ENCODE measurements at places on chromosomes 2 and 18. TPM values are rescaled to one million over a fixed set of nuclear protein-coding genes. Genes with fewer than 3 reads are reported as not detected.

Gene LRATD1
- total RNA-seq, result not detected

Gene GALM
- 86.0 TPM for total RNA-seq

Gene RGPD4
- total RNA-seq, result 0.54 TPM

Gene ZFP36L2
- 118 TPM for total RNA-seq

Gene PROKR1
- not detected for total RNA-seq

Gene IL1RL1
- total RNA-seq, result 0.41 TPM

Gene SMYD1
- total RNA-seq, result not detected

Gene INO80D
- total RNA-seq, result 29.4 TPM

Gene STEAP3
- total RNA-seq, result 0.15 TPM

Gene HOXD8
- not detected for total RNA-seq

Gene TXNDC2
- not detected for total RNA-seq

- no peak for DNase-seq
These were observed 27.1 kb upstream of the IHH start for GRCh38 chr2:219087848-219088247.

DNA sequence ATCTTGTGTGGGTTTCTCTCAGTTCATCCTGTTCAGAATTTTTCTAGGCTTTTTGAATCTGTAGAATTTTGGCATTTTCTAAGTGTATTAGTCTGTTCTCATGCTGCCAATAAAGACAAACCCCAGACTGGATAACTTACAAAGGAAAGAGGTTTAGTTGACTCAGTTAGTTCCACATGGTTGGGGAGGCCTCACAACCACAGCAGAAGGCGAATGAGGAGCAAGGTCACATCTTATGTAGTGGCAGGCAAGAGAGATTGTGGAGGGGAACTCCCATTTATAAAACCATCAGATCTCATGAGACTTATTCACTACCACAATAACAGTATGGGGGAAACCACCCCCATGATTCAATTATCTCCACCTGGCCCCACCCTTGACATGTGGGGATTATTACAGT, 199.2 kb downstream of the ST6GAL2 start:
- DNase-seq, result no peak

GRCh38 chr2:74675090-74675489, 21.0 kb downstream of the SEMA4F start:
- DNase-seq, result no peak

- DNase-seq, result no peak
These were observed 437.7 kb upstream of the HS6ST1 start for GRCh38 chr2:128756365-128756717.

DNA sequence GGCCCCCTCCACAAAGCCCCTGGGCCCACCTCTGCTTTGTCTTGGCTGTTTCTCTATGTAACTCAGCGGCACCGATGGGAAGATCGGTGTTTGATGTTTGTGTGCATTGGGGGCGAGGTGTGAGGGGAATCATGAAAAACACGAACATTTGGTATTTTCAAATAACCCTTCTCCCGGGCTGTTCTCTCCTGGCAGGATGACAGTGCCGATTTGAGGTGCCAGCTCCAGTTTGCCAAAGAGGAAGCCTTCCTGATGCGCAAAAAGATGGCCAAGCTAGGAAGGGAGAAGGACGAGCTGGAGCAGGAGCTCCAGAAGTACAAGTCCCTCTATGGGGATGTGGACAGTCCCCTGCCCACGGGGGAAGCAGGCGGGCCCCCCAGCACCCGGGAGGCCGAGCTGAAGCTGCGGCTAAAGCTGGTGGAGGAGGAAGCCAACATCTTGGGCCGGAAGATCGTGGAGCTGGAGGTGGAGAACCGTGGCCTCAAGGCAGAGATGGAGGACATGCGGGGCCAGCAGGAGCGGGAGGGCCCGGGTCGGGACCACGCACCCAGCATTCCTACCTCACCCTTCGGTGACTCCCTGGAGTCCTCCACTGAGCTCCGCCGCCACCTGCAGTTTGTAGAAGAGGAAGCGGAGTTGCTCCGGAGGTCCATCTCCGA, 78.1 kb downstream of the MTCL1 start:
- peak; percentile 33 for DNase-seq

GRCh38 chr2:88190808-88191721, 20.9 kb downstream of the THNSL2 start:
- no peak for DNase-seq

GRCh38 chr2:226661789-226662545, 137.7 kb downstream of the IRS1 start:
- DNase-seq, result no peak

GRCh38 chr18:26630596-26630995, 82.2 kb upstream of the KCTD1 start:
- no peak for DNase-seq

GRCh38 chr2:84939426-84940087, 31.4 kb upstream of the KCMF1 start:
- peak; percentile 95 for DNase-seq

GRCh38 chr2:88724643-88725332, 33.3 kb downstream of the RPIA start:
- no peak for DNase-seq

DNA sequence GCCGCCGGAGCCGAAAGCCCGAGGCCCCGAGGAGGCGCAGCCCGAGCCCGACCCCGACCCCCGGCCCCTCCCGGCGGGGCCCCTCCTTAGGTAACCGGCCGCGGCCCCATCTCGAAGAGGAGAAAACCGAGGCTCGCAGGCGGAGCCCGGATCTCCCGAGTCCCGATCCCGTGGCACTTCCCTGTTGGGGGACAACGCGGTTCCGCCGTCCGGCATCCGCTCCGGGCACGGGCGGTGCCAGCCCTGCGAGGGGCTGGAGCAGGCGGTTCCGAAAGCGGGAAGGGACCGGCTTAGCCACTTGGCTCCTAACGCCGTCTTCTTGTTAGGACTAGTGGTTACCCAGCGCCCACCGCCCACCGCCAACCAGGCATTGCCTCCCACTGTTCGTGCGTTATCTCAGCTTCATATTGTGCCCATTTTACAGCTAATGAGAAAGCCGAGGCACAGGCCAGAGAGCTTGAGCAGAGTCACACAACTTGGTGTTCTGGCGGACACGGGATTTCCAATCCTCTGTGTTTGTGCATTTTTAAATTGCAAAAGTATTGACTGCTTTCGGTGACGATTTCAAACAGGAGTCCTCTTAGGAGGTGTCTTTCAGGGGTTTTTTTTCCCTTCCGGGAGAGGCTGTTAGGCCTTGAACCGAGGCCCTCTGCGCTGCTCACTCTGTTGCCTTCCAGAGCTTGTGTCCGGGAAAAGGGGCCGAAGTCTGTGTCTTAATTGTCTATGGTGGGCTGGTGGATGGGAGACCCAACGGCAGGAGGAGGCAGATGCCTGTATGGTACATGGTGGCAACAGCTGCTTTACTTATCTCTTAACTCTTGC, 562 bp downstream of the CENPA start:
- DNase-seq, result peak; percentile 65

GRCh38 chr2:176328149-176328548, 58.9 kb downstream of the MTX2 start:
- DNase-seq, result no peak

GRCh38 chr2:15718103-15718943, 126.7 kb downstream of the DDX1 start:
- no peak for DNase-seq

DNA sequence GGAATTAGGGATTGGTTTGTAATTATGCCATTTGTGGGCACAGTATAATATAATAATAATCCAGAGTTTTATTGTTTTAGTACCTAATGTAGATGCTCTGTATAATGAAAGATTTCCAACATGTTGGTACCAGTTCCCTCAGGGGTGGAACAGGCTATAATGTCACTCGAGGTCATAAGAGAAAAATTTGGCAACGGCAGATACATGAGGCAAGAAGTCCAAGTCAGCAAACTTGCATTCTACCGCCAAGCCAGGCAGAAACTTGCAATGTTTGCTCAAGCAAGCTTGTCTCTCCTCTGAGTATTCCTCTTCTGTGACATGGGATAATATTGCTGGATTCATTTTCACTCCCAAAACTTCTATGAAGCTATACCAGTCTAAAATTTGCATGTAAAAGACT, 520.0 kb upstream of the SALL3 start:
- DNase-seq, result no peak

- DNase-seq, result no peak
These were observed 199.7 kb downstream of the MYO3B start for GRCh38 chr2:170377500-170378207.

- DNase-seq, result no peak
These were observed 766 bp downstream of the MFF start for GRCh38 chr2:227325839-227326195.

- DNase-seq, result no peak
These were observed 17.2 kb downstream of the EPHA4 start for GRCh38 chr2:221554769-221555493.

DNA sequence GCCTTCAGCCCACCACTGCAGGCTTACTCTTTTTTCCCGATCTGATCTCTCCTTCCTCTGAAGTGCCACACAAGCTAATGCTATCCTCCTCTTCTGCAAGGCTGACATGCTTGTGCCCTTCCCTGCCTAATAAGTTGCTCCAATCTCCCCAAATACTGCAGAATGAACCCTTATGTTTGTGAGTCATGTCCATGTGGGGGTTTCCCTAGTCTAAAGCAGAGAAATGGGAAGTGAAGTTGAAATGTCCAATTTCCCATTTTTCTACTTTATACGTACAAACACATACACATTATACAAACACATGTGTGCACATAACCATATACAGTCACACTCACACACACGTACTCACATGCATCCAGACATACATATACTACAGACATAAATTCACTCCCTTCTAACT, 288.1 kb upstream of the CELF4 start:
- DNase-seq, result no peak

DNA sequence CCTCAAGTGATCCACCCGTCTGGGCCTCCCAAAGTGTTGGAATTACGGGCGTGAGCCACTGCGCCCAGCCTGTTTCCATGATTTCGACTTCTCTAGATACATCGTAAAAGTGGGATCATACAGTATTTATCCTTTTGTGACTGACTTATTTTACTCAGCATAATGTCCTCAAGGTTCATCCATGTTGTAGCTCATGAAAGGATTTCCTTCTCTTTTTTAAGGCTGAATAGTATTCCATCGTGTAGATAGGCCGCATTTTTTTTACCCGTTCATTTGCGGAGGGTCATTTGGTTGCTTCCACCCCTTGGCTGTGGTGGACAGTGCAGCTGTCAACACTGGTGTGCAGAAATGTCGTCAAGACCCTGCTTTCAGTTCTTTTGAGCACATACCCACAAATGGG, 48.8 kb upstream of the SMAD7 start:
- no peak for DNase-seq

DNA sequence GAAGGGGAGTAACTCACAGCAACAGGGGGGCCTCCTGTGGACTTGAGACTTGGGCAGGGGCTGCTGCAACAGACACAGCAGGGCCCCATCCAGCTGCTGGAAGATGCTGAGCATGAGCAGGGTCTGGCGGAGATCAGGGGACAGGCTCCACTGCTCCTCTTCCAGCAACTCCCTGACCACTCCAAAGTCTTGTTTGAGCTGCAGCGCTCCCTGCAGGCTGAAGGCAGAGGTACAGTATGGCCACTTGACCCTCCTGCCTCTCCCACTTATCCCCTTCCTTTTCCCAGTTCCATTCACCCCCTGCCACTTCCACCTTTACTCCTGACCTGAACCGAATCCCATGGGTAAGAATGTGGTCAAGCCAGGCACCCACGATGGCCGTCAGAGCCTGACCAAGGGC, 2.4 kb upstream of the MRPL53 start:
- DNase-seq, result no peak

DNA sequence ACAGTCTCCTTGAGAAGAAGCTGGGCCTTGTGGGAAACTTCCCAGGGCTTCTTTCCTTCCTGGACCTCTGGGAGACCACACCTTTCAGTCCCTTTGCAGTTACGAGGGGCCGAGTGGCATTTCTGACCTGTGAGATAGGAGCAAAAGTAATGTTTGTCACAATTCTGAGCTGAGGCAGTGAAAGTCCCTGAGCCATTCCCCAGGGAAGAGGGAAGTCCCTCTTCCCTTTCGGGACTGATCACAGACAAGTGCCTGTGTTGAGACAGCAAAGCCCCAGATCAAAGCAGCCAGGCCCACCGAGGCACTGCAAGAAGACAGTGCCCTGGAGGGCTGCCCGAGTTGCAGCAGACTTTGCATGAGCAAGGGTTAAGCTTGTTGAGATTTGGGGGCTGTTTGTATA, 41.9 kb downstream of the RHOB start:
- DNase-seq, result no peak

- no peak for DNase-seq
These were observed 148.1 kb downstream of the DYSF start for GRCh38 chr2:71601136-71602114.

GRCh38 chr2:196334710-196335109, 163.3 kb upstream of the STK17B start:
- no peak for DNase-seq

DNA sequence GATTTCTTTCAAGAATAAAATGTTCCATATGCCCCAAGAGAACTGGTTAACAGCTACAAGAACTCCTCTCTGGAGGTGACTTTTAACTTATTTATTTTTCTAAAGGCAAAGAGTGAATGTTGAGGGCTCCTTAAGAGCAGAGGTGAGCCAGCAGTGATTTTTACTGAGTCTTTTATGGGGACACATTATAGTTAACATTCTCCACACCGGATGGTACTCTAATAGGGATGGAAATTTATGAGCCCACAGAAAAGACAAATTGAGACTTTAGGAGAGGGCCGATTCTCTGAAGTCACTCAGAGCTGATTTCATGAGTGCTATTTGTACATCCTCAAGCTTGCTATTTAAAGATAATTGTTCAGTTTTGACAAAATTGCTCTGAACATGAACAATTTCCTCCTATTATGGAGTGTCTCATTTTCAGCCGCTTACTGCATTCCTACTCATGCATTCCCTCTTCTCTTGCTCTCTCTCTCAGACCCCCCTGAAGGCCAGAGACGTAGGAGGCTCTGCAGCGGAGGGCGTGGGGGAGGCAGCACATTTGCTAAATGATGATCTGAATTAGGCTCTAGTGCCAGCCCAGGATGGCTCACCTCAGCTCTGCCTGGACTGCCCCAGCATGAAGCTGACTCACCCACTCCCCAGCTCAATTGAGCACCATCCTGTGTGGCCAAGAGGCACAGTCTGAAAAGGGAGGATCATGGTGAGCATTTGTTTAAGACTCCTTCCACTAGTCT, 5.9 kb upstream of the RPL37A start:
- no peak for DNase-seq

- DNase-seq, result no peak
These were observed 1.4 kb upstream of the ACVR2A start for GRCh38 chr2:147843391-147843863.

DNA sequence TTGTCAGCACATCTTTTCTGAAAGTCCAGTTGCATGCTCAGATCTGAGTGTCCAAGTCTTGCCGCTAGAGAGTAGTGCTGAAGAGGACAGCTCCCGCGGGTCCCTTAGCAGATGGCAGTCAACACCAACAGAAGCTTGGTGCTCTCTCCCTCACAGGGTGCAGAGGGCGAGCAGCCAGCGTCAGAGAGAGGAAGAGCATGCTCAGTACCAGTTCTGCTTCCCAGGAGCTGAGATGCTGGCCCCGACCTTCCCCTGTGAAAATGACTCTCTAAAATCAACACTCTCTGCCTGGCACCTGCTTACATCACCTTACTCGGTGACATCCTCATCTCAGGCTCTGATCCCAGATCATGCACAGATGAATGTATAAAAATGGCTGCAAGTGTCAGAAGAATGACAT, 86.0 kb upstream of the TWIST2 start:
- DNase-seq, result no peak
